Stimulated activated CD8-positive, alpha-beta memory T cell treated with anti-CD3 and anti-CD28 coated beads, Interleukin-4, amount 100 ng/mL, for 24 hours (primary cell): ENCODE measurements at places on chromosomes 1 and 21.

DNA sequence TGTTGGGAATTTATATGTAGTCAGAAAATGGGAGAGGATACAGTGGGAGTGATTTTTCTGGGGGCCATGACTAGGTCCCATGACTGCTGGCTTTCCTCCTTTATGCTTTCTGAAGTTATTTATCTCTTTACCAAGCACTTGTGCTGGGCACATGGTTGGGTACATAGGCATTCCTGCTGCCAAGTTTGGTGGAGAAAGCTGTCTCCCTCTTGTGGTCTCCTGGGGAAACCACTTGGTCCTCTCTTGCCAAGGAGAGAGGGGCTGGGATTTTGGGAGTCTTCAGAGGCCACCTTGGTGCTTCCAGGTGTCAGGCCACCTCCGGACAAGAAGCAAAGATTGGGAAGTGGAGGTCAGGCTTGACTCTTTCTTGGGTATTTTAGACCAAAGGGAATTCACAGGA lies 120.2 kb upstream of the KCNE2 start:
- DNase-seq: no peak

- DNase-seq: no peak
These were observed 5.9 kb upstream of the NUF2 start for GRCh38 chr1:163315773-163316374.

GRCh38 chr1:181675091-181675917 lies 192.0 kb downstream of the CACNA1E start:
- no peak for DNase-seq

- DNase-seq: no peak
These were observed 360.1 kb downstream of the BARHL2 start for GRCh38 chr1:90356991-90357390.

DNA sequence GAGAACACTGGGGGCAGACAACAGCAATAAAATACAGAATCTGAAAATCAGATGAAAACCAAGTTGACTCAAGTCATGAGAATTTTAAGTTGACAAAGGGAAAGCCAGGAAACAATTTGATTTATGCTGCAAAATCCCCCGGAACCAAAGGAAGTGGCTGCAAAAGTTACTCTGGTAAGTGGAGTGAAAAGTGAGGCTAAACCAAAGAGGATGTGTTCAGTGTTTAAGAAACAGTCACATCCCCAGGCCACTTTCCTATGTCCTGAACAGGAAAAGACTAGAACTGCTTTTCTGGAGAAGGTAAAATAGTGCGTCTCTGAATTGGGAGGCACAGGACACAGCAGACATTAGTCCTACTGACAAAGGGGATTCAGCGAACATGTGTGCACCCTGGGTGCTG lies 5.9 kb downstream of the TARBP1 start:
- DNase-seq: no peak
